NCI-H2029 treated with DMSO at 0.1 percent for 48 hours (cell line): ENCODE measurements at places on chromosomes 2 and 18.
A peak's percentile ranks its signal among the peaks of the same experiment; 100 is the strongest.

- DNase-seq, result no peak
Measured at GRCh38 chr18:25557011-25557410, 205.0 kb upstream of the ZNF521 start.

DNA sequence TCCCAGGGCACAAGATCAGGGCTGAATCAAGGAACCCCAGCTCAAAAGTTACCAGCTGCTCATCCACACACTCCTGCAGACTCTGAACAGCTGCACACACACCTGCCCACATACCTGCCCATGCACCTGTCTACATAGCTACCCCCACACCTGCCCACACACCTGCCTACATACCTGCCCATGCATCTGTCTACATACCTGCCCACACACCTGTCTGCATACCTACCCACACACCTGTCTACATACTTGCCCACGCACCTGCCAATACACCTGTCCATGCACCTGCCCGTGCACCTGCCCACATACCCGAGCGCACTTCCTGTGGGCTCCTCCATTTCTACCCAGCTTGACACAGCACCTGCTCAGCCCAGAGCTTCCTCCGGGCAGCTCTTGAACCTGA lies 122.8 kb upstream of the AGAP1 start:
- DNase-seq, result peak; percentile 90

DNA sequence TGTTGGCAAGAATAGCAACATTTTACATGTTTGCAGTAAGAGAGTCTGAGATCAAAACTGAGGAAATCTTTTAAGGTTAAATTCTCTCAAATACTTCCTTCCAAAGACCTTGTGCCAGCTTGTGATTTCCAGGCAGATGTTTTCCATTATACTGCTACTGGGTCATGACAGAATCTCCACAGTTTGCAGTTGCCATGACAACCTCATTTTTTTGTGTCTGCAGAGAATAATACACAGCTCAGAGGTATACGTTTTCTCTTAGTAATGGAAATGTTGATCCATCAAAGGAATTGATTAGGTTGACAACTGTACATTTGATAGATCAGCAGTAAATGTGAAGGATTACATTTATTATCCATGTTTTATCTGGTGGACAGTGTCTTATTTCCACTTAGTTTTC lies 29.1 kb upstream of the CSRNP3 start:
- no peak for DNase-seq

- DNase-seq, result no peak
Measured at GRCh38 chr2:156647377-156648010, 211.3 kb downstream of the GPD2 start.

DNA sequence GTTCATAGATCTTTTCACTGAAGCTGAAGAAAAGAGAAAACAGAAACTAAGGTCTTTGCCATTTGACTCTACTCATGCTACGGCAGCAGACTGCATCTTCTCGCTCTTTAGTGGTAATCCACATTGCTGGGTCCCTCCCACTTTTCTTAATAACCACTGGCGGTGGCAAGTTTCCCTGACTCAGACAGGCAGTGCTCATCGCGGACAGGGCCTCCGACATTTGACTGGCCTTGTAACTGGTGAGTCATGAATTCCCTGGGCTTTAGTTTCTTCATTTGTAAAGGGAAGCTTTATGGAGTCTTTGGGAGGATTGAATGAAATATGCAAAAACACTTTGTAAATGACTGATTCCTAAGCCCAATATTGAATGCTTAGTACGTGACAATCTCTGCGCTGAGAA lies 238.2 kb upstream of the RBBP8 start:
- DNase-seq, result no peak

DNA sequence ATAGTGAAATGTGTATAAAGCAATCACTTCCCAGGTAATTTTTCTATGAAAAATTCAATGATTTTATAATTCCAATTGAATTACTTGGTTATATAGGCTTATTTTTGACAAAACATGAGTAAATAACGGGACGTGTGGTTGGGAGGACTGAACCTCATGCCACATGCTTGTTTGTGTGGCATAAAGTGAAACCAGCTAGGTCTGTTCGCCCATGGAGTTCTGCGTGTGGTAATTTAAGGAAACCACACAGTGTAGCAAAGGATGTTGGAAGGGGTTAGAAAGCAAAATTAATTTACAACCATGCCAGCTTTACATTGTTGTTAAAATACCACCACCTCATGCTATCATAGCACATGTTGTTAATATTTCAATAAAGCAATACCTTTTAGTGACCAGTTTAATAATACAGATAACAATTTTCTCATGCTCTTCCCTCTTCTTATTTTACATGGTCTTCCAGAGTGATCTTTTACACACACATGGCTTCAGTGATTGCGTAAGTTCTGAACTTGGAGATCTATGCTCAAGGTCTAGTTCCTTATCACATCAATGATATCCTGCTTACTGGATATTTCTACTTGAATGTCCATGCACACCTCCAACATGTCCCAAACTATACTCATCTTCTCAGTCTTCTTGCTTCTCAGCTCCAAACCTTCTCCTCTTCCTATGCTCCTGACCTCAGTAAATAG lies 156.4 kb upstream of the ITGA4 start:
- no peak for DNase-seq

DNA sequence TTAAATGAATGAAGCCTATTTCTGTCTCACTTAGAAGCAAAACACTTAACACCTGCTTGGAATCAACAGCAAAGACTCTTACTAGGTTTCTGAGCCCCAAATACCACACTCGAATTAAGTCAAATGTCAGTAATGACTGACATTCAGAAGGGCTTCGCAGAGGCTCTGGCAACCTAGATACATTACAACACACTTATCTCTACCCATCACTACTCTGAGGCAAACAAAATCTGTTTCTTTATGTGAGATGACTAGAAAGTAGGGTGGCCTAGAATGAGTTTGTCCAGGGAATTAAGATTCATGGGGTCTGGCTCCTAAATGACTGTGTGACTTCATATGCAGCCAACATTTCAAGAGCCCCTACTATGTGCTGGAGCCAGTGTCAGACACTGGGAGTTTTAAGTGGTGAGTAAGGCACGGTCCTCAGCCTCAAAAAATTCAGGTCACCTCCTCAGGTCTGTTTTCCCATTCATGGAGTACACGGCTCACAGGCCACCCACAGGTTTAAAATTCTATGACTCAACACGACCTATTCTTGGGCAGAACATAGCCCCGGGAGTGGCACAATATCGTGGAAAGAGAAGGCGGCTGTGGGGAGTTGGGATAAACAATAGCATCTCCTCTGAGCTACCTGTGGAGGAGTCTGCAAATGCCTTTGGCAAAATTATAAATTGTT lies 150.3 kb upstream of the ZFP36L2 start:
- no peak for DNase-seq

DNA sequence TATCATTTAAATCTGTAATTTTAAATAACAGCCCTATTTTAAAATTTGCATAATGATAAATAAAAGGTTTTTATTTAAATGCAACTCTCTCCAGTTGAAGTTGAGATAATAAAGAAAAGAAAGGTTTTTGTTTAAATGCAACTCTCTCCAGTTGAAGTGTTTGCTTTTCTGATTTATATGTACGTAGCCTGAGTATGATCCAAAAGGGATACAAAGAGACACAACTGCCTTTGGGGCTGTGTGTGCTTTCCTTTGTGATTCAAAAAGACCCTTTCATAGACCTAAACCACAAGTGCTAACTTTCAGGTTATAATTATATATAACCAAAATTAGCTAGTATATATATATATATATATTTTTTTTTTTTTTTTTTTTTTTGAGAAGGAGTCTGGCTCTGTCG lies 76.2 kb upstream of the MFF start:
- DNase-seq, result peak; percentile 45

GRCh38 chr2:34037157-34037556 lies 438.1 kb upstream of the FAM98A start:
- no peak for DNase-seq

DNA sequence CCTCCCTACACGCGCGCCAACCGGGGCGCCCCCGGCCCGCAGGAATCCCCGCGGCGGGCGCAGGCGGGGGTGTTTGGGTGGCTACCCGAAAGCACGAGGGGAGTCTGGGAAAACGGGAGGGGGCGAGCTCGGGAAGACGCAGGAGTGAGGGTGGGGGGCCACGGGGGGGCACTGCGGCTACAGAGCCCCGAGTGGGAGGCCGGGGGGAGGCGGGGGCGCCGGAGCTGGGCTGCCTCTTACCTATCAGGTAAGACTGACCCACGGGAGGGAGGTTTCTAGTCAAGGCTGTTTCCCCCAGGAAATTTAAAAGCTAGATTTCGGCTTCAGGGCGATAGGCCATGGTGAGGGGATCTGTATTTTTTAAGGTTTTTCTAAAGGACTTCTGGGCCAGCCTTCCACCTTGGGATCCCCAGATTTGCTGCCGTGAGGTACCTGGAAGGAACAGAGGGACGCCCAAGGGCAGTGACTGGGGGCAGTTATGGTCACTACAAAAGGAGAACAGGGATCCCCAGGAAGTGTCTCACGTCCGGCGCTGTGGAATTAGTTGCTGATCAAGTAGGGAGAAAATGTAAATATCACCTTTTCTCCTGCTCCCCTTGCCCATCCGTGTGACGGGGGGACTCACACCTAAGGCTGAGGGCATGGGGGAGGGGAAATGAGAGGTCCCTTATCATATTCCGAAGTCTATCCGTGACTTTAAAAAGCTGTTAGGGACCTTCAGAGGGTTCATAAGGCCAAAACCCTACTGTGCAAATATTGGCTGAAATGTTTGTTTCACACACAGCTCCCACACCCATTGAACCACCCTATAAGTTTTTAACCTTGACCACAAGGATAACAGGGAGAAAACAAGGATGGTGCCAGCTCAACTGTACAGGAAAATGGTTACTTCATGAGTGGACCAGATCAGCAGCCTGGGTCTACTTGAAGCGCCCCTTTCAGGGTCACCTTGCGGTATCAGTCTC lies 638 bp upstream of the IRS1 start:
- no peak for DNase-seq

DNA sequence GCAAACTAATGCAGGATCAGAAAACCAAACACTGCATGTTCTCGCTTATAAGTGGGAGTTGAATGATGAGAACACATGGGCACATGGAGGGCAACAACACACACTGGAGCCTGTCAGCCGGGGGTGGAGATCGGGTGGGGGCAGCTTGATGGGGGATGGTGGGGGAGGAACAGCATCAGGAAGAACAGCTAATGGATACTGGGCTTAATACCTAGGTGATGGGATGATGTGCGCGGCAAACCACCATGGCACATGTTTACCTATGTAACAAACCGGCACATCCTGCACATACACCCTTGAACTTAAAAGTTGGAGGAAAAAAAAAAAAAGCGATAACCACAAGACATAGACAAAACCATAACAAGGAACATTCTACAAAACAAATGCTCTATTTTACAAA lies 10.4 kb downstream of the CHMP3 start:
- DNase-seq, result no peak

GRCh38 chr2:24899361-24899910 lies 20.6 kb downstream of the ADCY3 start:
- no peak for DNase-seq

GRCh38 chr2:168929031-168929430 lies 27.9 kb downstream of the G6PC2 start:
- no peak for DNase-seq

DNA sequence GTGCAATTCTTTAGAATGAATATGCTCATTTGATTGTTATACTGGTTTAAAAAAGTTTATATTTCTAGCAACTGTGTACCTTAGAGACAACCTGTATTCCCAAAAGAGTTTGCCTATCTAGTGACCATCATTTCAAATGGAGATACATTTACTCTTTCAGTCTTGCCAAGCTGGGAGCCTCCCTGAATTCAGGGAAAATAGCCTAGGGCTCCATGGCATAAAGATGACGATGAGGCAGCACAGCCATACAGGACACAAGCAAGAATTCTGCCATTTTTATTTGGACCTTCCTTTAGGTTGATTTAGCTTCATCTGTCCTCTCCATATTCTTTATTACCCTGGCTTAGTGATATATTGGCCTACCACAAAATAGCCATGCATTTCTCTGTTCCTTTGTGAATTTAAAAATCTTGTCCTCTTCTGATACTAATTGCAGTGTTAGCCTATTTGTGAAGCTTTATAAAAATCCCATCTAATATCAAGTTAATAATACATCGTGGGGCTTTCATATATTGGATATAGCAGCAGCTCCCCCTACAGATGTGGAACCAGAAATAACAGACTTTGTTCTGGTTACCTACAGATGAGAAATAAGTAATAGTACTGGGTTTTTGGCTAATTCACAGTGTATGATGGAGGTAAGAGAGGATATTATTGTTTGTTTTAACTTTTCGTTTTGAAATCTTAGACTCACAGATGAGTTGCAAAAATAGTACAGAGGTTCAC lies 1661.9 kb upstream of the PIK3C3 start:
- peak; percentile 2 for DNase-seq

DNA sequence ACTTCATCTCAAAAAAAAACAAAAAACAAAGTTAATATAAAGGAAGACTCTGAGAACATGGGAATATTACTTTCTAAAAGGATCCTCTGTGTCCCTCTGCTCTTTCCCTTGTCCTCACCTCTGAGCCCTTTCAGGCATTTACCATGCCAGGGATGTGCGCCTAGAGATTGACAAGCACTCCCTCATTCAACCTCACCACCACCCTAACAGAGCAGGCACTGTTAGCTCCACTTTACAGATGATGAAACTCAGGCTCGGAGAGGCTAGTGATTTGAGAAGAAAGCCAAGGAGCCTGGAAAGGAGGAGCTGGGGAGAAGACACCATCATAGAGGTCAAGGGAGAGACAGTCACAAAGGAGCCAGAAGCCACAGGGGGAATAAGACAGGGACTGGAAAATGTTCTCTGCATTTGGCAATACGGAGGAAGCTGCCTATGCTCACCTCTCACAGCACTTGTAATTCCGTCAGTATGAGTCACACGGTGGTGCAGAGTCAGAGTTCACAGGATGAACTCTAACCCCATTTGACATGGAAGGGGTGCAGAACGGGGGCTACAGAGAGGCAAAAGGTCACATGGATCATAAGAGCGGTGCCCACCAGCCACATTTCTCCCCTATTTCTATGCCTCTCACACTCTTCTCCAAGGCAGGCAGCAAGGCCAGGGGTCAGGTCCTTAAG lies 101.8 kb upstream of the NFU1 start:
- DNase-seq, result no peak

DNA sequence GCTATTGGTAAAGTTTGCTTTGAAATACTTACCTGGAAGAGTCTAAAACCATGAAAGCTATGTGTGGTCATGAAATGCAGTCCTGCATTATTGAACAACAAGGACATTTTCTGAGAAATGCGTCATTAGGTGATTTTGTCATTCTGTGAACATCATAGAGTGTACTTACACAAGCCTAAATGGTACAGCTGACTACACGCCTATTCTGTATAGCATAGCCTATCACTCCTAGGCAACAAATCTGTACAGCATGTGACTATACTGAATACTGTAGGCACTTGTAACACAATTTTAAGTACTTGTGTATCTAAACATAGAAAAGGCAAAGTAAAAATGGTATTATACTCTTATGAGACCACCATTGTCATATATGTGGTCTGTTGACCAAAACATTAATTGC lies 8.1 kb downstream of the FAM171B start:
- no peak for DNase-seq

GRCh38 chr2:20330192-20330591 lies 20.5 kb downstream of the PUM2 start:
- no peak for DNase-seq

DNA sequence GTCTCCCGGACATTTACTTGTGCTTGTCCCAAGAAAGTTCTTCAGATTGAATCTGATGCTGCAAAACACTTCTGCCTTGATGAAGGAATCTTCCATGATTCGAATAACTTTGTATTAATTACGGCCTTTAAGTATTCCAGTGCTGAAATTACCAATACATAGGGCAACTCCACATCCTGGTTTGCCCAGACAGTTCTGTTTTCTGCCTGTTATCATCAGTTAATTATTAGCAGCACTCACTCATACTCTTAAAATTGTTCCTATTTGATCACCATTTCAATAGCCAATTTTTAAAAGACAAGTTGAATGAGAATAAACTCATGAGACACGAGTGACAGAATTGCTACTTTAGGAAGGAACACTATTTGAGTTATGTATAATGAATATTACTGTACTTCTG lies 620.7 kb upstream of the ZEB2 start:
- no peak for DNase-seq
